Stimulated activated CD8-positive, alpha-beta memory T cell treated with anti-CD3 and anti-CD28 coated beads, Interleukin-12 subunit alpha, Interleukin-12 subunit beta, amount 100 ng/mL, for 4 hours (primary cell): ENCODE measurements at places on chromosomes 16 and 17.

DNA sequence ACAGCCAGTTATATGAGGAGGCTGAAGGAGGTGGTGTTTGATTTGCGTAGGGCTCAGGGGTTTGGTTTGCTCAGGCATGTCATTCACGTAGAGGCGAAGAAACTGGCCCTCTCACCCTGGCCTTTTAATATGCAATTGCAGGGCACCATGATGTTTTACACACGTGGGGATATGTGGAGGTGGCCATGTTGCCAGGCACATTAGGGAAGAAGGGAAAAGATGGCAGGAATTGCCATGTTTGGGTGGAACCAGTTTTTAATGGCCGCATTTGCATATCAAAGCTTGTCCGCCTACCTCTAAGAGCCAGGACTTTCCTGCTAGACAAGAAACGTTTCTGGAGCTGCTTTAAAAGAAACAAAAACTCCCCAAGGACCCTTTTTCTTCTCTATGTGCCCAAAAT lies 1483.7 kb upstream of the GOT2 start:
- no peak for DNase-seq

DNA sequence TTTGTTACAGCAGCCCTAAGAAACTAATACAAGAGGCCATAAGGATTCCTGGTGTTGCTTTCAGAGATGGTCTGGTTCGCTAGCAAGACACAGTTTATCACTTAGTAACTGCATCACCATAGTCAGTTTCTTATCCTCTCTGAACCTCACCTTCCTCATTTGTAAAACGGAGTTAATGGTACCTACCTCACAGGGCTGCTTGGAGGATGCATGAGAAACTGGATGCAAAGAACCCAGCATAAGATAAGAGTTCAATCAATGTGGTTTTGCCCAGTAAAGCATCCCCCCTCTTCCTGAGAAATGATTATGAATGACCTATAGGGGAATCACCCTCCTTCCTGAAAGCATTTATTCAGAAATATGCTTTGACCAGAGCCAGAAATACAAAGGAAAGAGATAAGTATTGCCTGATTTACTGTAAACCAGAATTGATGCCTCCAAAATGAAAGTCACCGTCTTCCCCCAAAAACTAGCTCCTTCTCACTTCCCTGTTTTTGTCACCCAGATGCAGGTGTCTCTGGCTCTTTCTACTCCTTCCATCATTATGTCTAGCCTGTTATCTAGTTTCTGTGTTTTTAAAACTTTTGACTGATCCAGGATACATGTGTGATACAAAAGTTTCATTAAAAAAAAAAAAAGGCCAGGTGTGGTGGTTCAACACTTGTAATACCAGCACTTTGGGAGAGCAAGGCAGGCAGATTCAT lies 2.8 kb upstream of the TEFM start:
- DNase-seq, result no peak

- DNase-seq, result no peak
Measured at GRCh38 chr17:73831699-73832098, 187.5 kb upstream of the SDK2 start.

DNA sequence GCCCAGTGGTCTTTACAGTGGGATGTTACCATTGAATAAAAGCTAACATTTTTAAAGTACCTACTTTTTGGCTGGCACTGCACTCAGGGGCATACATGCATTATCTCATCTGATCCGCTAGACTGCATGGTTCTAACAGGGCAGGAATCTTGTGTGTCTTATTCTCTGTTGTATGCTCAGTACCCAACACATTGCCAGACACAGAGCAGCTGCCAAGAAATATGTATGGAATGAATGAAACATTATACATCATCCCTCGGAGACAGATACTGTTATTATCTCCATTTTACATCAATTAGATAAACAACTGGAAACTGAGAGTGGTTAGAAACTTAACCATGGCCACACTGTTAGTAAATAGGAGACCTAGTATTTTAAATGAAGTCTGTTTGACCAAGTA lies 74.1 kb upstream of the CDH11 start:
- DNase-seq, result no peak

DNA sequence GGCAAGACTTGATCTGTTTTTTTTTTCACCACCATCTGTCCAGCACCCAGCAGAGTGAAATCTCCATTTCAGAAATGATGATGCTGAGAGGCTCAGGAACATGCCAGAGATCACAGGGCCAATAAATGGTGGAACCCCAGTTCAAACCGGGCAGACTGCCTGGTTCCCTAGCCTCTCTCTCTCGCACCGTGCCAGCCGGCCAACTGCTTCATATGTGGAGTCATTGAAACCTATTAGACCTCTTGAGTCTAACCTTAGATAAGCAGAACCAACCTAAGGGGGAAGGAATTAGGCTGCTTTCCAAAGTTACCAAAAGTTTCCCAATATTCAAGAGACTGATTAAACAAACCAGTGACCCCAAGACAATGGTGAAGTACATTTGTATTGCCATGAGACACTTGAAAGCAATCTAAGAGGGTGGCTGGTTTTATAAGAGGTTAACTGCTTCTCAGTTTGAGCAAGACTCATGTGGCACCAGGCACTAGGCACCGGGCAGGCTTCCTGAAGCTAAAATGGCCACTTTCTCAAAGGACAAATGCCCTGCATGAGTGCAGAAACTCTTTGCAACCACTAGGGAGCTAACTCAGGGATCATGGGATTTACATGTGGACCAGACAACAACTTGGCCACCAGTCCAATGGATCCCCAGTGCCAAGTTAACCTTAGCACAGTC lies 18.4 kb downstream of the TOX3 start:
- no peak for DNase-seq
